ENCODE measurements at places on chromosomes 7 and 10.
A peak's percentile ranks its signal among the peaks of the same experiment; 100 is the strongest.

GRCh38 chr10:20142311-20142710 is 326.1 kb downstream of the PLXDC2 start:
- no peak for DNase-seq

DNA sequence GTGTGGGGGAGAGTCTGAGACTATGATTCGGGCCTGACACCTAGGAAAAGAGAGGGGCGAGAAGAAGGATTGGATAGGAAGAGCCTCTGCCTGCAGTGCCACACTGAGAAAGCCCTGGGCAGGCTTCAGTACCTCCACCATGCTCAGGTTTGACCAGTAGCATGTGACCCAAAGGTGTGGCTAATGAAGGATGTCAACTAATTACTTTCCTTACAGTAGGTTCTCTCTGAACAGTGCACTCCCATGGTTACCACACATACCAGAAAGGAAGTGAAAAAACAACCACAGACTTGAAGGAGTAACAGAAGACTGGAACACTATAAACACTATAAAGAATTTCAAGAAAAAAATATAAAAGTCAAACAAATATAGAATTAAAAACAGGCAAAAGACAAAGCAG is 46.2 kb downstream of the SEM1 start:
- peak; percentile 56 for DNase-seq

DNA sequence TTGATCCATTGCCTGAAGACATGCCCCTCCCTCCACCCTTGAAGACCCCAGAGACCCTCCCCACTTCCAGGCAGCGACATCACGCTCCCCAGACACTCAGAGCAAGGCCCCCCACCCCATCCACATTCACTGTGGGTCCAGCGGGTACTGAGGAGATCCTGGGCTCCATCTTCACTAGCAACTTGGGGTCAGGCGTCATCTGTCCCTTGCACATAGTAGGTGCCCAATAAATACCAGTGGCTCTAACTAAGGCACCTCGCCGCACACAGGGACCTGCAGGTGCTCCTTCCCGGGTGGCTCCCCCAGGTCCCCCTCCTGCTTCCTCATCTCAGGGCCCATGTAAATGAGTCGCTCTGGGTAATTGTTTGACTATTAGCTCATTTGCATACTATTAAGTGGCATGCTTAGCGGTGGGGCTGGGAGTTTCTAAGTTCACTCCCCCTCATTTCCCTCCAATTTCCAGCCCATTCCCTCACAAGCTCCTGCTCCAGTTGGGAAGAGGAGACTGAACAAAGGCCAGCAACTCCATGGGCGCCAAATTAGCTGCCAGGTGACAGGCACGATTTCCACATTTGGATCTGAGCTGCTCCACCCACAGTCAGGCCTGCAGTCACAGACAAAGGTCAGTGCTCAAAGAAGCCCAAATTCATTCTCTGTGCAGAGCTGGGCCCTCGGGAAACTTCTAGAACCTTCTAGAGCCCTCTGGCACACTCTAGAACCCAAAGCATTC is 29.7 kb downstream of the EBF3 start:
- DNase-seq = no peak

DNA sequence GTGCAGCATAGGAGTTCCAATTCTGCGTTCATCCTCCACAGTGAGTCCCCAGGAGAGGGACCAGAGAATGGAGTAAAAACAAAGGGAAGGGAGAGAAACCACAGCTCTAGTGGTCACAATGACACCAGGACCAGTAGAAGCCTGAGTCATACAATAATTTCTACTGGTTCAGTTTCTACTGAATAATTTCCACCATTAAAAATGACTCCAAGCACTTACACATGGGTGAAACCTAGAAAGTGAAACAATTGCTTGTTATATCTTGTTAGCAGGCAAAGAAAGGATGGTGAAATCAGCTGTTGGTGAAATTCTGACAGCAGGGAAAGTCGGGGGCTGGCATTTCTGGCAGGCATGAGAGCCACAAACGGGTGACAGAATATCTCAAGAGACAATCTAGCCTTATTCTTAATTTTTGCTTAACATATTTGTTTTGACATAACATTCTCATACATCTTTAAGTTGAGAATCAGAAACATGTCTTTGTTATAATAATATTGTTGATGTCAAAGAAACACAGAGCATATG is 1065.8 kb upstream of the C7orf33 start:
- DNase-seq = no peak

DNA sequence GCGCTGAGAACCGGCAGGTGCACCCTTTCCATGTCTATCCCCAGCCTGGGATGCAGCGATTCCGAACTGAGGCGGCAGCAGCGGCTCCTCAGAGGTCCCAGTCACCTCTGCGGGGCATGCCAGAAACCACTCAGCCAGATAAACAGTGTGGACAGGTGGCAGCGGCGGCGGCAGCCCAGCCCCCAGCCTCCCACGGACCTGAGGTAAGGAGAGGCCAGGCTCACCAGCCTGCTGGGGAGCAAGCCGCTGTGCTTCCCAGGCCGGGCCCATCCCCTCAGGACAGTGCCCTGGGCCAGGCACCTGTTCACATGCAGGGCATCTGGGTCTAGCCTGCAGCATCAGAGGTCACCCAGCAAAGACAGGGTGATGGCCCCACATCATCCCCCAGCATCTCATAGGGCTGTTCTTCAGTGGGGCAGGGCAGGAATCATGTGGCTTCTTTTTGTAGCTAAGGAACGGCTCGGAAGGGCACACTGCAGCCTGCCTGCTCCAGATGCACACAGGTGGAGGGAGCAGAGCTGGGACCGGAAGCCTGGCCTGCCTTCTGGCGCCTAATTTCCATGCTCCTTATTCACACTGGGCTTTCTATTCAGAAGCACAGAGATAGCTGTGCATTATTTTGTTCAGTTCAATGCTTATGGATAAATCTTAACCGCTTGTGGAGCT is 18.9 kb downstream of the BAG3 start:
- no peak for DNase-seq
